ENCODE measurements at places on chromosomes 4 and X.

GRCh38 chrX:110108381-110108821, 105.5 kb downstream of the TMEM164 start:
- no peak for DNase-seq

DNA sequence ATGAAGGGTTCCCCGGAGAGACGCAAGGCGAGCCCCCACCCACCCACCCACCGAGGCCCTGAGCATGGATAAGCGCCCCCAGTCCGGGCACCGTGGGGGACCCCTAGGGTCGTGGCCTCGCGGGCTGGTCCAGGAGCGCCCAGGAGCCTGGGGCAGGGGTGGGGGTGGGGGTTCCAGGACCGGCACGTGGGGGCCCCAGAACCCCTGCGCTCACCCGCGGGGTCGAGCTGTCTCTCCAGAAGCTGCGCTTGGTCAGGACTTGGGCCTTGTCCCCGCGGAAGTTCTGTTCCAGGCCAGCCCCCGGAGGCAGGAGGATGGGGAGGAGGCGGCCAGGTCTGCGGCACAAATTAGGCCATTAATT, 11.2 kb upstream of the SHOX start:
- DNase-seq: no peak

DNA sequence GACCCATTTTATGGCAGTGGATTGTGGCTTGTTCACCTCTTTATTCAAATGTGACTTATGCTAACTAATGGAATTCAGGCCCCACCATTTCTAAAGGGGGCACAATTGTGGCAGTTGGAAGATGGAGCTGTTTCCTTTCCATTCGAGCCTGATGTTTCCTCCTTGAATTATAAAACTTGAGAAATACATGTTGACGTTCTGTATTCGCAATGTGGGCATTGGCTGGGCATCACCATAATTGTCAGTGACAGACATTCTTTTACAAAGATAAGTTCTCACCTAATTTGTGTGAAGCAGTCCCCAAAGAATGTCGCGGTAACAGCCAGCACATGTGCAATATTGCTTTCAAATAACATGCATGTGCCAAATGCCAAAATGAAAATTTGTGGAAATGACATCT, 1070.2 kb upstream of the TENM3 start:
- no peak for DNase-seq

GRCh38 chr4:37827030-37827685, 672 bp downstream of the PGM2 start:
- DNase-seq: no peak

GRCh38 chr4:173507471-173508385, 22.3 kb downstream of the HAND2 start:
- no peak for DNase-seq

DNA sequence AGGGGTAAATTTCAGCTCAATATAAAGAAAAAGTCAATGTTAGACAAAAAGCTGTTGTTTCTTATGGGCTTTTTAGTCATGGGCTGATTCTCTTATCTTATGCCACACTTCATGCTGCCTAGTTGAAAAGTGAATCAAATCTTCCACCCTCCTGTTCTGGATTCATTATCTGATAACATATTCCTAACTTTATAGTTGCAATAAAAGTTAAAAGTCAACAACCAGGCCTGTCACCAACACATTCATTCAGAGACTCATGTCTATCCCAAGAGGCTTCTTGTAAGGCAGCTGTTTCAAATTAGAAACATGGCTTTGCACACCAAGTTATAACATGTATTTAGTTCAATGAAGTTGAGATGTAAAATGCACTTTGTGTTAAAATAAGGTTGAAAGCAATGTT, 243.8 kb downstream of the ADAMTS3 start:
- DNase-seq: no peak

DNA sequence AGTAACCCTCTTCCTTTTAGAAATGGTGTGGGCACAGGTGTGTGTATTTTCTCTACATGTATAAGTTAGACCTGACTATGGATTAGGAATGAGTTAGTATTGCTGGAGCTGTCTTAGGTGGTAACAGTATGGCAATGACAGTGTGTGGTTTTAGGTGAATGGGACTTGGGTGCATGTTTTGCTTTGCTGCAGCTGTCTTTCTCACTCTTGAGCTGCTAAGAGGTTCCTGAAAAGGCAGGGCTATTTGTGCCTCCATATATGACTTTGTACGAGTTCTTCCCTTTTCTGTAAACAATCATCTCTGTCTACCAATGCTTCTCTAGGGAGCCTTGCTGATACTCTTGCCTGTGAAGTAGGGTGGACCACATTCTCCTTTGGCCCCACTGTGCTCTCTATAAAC, 234.8 kb upstream of the HHIP start:
- no peak for DNase-seq

DNA sequence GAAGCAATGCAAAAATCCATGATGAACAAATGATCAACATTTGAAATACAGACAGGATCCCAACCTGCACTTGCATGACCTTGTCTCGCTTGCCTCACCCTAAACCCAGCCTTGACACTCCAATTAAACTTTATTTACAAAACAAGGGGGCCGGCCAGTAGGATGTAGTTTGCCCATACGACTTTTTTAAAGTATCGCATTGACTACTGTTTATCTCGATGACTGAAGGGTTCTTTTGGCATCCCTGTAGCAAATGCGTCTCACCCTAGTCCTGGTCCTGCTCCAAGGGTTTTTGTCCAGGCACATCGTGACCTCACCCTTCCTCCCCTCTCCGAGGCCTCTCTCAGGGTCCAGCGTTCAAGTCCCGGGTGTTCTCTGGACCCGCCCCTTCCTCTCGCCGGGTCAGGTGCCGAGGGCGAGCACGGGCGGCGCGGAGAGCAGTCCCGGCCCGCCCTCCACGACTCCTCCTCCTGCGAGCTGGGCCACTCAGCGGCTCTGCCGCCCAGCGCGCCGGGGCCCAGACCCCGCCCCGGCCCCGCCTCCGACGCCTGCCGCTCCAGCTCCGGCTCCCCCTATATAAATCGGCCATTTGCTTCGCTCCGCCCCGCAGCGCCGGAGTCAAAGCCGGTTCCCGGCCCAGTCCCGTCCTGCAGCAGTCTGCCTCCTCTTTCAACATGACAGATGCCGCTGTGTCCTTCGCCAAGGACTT, at the start of gene SLC25A5:
SLC25A5 (plus strand) TSS at position 603 of the 709 bp plus-strand sequence; CDS start at position 675, 72 bp downstream.
- DNase-seq: peak; percentile 86

- DNase-seq: no peak
Measured at GRCh38 chr4:85681221-85681657, 206.3 kb downstream of the ARHGAP24 start.

DNA sequence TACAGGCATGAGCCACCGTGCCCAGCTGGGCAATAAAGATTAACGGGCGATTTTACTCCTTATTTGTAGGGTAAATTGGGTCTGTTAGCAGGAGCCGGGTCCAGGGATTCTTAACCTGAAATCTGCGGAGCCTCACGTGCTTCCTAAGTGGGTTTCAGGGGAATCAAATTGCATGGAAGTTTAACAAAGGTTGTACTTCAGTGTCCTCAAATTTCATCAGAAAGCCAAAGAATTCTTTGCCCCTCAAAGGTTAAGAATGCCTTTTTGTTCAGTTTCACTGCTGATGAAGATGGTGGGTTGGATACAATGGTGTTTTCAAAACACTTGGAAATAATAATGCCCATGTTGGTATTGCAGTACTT, 67.9 kb downstream of the AFF1 start:
- no peak for DNase-seq

GRCh38 chr4:94763500-94763899, 5.7 kb downstream of the BMPR1B start:
- DNase-seq: no peak

GRCh38 chrX:2224597-2225235, 276.1 kb downstream of the DHRSX start:
- no peak for DNase-seq

DNA sequence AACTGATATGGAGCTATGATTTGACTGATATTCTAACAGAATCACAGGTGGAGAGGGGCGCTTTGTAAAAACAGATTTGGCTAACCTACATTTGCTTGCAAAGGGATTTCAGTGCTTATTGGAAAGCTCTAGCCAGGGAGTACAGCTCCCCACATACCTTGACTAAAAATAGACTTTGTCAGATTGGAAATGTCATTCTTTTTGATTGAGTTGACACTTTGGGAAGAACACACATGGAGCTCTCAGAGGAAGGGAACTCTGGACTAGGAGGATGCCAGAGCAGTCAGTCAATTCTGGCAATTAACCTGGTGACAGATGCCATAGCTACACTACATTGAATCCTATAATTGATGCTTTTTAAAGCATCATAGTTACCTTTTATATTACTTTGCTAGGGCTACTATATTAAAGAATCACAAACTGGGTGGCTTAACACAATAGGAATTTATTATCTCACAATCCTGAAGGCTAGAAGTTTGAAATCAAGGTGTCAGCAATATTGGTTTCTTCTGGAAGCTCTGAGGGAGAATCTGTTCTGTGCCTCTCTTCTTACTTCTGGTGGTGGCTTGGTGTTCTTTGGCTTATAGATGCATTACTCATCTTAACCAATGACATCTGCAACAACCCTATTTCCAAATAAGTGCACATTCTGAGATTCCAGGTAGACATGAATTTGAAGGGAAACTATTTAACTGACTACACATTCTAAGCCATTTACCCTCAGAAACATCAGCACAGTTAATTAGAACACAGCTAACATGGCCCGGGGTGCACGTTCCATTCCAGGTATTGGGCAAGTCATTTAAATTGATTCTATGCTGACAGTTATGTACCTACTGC, 8.4 kb upstream of the HERC3 start:
- DNase-seq: no peak

GRCh38 chr4:41199788-41200187, 14.6 kb downstream of the APBB2 start:
- no peak for DNase-seq

DNA sequence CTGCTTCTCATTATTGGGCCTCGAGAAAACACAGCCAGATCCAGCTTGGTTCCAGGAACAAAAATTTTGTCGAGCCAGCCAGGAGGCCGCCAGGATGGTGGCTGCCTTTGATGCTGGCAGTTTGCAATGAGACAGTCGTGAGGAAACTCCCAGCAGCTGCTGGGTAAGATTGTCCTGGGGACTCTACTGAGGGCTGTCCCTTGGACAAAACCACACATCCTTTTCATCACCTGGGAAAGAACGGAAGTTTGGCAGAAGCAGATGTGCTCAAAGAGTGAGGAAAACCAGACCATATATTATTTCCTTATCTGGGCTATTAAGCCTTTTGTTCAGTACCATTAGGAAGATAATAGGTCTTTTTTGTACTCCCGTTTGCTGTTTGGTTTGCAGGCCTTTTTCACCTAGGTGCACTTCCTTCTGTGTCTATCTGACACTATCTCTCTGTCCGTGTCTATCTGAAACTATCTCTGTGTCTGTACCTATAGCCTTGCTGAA, 13.4 kb upstream of the PAPSS1 start:
- DNase-seq: peak; percentile 87

GRCh38 chrX:39907964-39908661, 189.6 kb downstream of the BCOR start:
- DNase-seq: no peak

DNA sequence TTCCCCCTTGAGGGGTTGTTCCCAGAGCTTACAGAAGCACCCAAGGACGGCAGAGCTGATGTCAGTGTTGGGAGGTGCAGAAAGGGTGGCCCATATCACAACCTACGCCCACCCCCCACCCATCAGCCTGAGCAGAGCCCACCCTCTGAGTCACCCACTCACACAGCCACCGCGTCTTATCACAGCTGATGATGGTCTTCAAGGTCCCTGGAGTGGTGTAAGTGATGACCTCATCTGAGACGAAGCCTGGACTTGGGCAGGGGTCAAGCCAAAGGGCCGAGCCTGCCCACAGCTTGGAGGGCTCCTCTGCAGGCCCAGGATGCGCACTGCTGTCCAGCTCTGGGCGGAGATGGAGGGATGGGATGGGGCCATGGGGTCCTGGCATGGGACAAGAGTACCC, 3.0 kb upstream of the HTRA3 start:
- DNase-seq: no peak

- no peak for DNase-seq
Measured at GRCh38 chrX:133983256-133983973, 2.0 kb downstream of the GPC3 start.

GRCh38 chrX:45771114-45771513, 570.4 kb upstream of the DIPK2B start:
- no peak for DNase-seq

- no peak for DNase-seq
Measured at GRCh38 chrX:110462957-110463356, 104.3 kb downstream of the RTL9 start.

GRCh38 chr4:113336556-113336955, 287.1 kb downstream of the ANK2 start:
- DNase-seq: no peak

GRCh38 chr4:13386405-13387107, 97.6 kb downstream of the RAB28 start:
- no peak for DNase-seq

DNA sequence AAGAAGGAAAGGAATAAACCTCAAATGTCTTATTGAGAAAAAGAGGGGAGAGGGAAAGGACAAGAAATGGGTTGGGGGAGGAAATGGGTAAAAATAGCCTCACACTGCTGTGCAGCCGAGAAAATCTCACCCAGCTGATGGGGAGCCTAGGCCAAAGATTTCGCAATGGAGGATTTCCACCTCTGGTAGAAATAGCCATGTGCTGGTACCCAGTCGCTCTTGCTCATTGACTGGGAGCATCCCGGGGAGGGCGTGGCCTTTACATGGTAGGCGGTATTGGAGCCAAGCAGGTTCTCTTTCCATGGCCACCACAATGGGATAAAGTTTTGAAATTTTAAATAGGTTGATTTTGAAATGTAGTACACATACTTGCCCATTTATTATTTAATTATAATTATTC, 255.1 kb upstream of the LDB2 start:
- DNase-seq: no peak

DNA sequence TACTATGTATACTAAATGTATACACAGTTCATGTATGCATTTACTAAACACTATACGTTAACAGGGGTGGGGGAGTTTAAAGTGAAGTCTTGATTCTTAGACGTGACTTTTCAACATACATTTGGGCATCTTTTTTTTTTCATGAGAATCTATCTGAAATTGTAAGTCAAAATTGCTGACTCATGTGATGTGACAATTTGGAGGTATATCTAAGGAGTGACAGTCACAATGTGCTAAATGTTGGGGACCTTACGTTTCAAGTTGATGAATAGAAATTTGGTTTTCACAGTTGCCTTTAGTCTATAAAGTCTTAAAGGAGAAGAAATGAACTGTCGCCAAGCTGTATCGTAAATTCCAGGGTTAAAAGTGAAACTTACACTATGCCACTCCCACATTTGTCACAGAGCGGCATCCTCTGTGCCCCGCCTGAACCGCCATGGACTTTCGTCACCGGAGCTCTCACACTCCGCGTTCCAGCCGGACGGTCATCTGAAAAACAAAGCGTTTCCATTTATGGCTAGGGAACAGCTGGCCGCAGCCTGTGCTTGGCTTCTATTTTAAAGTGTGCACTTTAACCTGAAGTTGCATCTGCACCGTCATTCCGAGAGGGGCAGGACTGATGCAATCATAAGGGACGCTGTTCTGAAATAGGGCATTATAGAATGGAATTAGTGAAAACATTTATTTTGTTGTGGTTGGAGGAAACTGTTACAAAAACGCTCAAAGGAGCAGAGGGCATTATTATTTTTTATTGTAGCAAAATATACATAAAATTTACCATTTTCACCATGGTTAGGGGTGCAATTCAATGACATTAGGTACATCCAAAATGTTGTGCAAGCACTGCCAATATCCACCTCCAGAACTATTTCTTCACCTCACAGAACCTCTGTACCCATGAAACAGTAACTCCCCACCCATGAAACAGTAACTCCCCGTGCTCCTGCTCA, 30.9 kb downstream of the PDLIM3 start:
- DNase-seq: no peak

Data from NCI-H146 (cell line).